Activated naive CD8-positive, alpha-beta T cell treated with anti-CD3 and anti-CD28 coated beads, Interleukin-2, amount 10 ng/mL, durations not matched to agents 7 days and 5 days (primary cell): ENCODE measurements at places on chromosomes 4 and X. TPM values are rescaled to one million over a fixed set of nuclear protein-coding genes. Genes with fewer than 3 reads are reported as not detected.

DNA sequence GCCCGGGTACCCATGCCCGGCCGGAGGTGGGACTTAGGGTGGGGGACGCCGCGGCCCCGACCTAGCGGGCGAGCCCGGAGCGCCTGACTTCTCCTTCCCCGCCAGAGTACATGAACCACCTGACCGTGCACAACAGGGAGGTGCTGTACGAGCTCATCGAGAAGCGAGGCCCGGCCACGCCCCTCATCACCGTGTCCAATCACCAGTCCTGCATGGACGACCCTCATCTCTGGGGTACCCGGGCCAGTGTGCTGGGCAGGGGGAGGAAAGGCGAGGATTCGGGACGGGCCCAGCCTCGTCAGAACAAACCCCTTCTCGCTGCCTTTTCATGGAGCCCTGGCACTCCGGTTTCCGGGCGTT, 622 bp downstream of the TAFAZZIN start:
- DNase-seq, result peak; percentile 65

The TMPRSS11B gene
- total RNA-seq, result not detected

The ABLIM2 gene
- 2.5 TPM for total RNA-seq

The SERTM2 gene
- not detected for total RNA-seq
